ENCODE measurements at places on chromosomes 6 and 20.
A peak's percentile ranks its signal among the peaks of the same experiment; 100 is the strongest.

GRCh38 chr20:46512943-46513844 lies at the start of gene ZNF334:
Gene ZNF334 (minus strand): TSS chr20:46513559. CDS start chr20:46512102, 1,457 bp downstream.
- peak; percentile 79 for DNase-seq

GRCh38 chr20:51828762-51829161 lies 26.4 kb upstream of the SALL4 start:
- DNase-seq = no peak

- DNase-seq = peak; percentile 56
Measured at GRCh38 chr6:117906958-117907600, at the start of gene SLC35F1. Gene SLC35F1 (plus strand): TSS chr6:117907264.

- peak; percentile 16 for DNase-seq
Measured at GRCh38 chr20:39453890-39454289, 491.7 kb downstream of the DHX35 start.

- peak; percentile 31 for DNase-seq
Measured at GRCh38 chr20:44388466-44389023, 33.0 kb downstream of the HNF4A start.

DNA sequence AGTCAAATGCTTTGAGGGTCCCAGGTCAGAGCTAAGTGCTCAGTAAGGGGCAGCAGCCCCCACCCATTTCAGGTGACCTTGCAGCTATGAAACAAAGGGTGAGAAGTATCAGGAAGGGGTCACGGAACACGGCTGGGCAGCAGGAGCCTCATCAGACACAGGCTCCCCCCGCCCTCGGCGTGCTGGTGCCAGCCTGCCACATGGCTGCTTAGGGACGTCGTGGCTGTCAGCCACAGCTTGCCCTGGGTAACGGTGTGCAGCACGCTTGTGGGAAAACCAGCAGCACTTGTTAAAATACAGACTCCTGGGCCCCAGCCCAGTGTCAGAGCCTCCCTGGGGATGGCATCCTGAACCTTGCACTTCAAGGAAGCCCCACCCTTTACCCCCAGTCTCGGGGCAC lies 39.3 kb downstream of the SSR1 start:
- no peak for DNase-seq

Measured in renal pelvis (tissue), 12 donors.